CD8-positive, alpha-beta T cell (primary cell): ENCODE measurements at places on chromosomes 13 and 19. TPM values are rescaled to one million over a fixed set of nuclear protein-coding genes. Genes with fewer than 3 reads are reported as not detected.

DNA sequence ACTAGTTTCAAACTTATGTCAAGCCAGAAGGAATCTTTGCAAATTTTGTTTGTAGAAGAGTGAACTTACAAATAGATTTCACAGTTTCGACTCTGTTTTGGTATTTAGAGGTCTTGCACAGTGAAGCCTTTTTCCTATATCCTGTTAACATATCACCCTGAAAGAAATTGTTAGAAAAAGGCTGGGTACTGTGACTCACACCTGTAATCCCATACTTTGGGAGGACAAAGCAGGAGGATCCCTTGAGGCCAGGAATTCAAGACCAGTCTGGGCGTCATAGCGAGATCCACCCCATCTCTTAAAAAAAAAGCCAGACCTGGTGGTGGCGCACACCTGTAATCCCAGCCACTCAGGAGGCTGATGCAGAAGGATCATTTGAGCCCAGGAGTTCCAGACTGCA is 224.0 kb downstream of the GGACT start:
- no peak for DNase-seq

DNA sequence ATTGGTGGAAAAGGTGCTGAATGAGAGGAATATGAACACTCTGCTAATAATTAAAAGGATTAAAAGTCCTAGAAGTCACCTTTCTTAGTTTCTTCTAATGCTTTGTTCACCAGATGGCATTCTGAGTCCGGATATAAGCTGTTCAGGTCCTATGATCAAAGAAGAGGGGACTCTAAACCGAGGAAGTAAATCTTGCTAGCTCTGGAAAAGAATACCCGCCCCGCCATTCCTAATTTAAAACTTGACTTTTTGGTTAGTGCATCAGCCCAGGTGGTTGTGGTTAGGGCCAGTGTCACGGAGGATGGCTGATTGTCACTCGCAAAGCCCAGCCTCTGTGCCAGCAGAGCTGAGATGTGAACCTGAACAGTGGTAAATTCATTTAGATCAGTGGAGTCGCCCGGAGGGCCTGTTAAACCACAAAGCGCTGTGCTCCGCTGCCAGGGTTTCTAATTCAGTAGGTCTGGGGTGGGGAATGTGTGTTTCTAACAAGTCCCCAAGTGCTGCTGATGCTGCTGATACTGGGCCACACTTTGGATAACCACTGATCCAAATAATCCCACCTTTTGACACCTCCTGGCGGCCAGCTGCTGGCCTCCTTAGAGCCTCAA is 425.4 kb downstream of the DCT start:
- DNase-seq: no peak

RFPL4A gene
- not detected for total RNA-seq

GRCh38 chr13:39599012-39599411 is 4.0 kb downstream of the LHFPL6 start:
- DNase-seq: no peak

DNA sequence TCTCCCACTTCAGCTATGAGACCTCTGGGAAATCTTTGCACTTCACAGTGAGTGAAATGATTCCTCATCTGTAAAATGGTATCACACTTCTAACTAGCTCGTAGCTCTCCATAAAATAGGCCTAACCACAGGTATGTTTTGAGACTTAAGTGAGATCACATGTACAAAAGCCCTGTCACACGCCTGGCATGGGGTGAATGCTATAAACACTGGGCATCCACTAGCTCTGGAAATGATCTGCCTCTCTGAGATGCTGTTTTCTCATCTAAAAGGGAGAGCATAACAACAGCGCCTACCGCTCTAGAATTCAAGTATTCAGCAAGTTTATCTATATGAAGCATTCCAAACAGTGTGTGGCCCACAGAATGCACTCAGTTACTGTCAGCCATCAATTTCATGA is 2.2 kb downstream of the AKT2 start:
- DNase-seq: no peak

KANK2 gene
- total RNA-seq: 0.22 TPM

- no peak for DNase-seq
Observed at GRCh38 chr19:16585094-16585801, 13.0 kb upstream of the SLC35E1 start.

GRCh38 chr13:66001140-66001539 is 1229.0 kb downstream of the PCDH9 start:
- DNase-seq: no peak
